ENCODE measurements at places on chromosomes 6 and 20.

GRCh38 chr6:74199215-74199915 is 503.4 kb downstream of the CD109 start:
- DNase-seq = no peak

- no peak for DNase-seq
Observed at GRCh38 chr6:6781873-6782227, 193.3 kb downstream of the LY86 start.

GRCh38 chr6:13234130-13234529 is 94.2 kb downstream of the TBC1D7 start:
- DNase-seq = no peak

DNA sequence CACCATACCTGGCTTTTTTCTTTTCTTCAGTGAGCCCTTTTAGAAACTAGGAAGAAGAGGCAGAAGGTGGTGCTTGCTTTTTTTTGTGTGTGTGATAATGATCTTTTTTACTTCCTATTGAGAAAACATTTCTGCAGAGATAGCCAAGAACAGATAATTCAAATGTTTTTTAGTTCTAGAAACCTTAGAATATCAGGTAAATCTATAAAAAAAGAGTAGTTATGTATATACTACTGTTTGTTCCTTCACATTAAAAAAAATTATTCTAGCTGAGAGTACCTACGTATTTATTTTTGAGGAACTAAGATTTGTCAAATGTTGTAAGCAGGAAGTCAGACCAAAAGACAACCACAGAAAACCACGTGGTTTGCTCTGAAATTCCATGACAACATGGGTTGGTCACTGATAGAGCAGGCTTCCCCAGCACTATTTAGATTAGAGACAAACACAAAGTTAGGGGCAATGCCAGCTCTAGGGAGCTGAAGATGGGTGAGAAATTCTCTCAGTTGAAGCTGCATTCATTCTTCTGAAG is 12.8 kb downstream of the STK4 start:
- no peak for DNase-seq

DNA sequence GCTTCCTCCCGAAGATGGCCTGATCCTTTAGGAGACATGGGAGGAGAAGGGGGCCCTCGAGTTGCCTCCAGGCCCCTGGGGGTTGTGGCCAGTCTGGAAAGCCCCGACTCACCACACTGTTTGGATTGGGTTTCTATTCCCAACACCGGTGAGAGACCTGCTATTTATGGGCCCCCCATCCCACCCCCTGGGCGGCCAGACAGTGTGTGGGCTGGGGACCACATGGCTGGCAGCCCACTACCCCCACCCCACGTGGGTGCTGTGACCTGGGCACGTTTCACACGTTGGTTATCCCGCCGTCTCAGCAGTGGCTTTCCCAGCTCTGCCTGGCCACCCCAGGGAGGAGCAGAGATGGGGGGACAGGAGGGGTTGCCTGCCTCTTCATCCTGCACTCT is 116.1 kb downstream of the VEGFA start:
- DNase-seq = no peak

DNA sequence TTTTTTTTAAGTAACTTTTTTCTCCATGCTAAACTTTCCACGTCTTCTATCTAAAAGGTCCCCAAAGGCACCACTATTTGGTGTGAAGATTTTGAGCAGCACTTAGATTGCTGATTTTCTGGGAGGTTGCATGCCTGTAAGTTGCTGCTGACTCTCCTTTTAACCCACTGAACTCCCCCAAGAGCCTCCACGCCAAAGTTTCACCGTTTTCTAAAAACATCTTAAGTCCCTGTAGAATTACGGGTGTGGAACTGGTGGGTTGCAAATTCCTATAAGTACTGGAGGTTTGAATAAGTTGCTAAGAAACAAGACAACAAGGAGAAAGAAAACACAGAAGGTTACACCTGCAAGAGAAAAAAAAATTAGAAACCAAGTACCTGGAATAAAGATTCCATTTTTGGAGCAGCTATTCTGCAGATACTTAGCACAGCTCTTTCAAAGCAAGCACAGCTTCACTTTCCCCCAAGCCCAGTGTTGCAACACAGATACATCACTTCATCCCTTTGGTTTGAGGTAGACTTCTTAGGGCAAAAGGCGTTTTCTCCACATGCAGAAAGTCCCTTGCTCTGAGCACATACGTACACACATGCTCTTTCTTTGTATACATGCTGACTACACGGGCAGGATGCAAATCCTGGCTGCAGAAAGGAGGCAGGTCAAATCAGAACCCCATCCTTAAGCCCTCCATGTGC is 5.0 kb downstream of the JAG1 start:
- DNase-seq = no peak

- peak; percentile 59 for DNase-seq
Observed at GRCh38 chr6:41367700-41368099, 32.3 kb downstream of the NCR2 start.

- DNase-seq = no peak
Observed at GRCh38 chr6:6368684-6369052, 48.2 kb upstream of the F13A1 start.
